ENCODE measurements at places on chromosomes 16 and 17. TPM values are rescaled to one million over a fixed set of nuclear protein-coding genes. Genes with fewer than 3 reads are reported as not detected.

- peaks cover 24% of the 10 kb centered on the region for H3K36me3 ChIP-seq
- peaks cover 6% of the 10 kb centered on the region for H3K4me1 ChIP-seq
Observed at GRCh38 chr17:75892556-75893224, 4.1 kb downstream of the TRIM65 start.

DNA sequence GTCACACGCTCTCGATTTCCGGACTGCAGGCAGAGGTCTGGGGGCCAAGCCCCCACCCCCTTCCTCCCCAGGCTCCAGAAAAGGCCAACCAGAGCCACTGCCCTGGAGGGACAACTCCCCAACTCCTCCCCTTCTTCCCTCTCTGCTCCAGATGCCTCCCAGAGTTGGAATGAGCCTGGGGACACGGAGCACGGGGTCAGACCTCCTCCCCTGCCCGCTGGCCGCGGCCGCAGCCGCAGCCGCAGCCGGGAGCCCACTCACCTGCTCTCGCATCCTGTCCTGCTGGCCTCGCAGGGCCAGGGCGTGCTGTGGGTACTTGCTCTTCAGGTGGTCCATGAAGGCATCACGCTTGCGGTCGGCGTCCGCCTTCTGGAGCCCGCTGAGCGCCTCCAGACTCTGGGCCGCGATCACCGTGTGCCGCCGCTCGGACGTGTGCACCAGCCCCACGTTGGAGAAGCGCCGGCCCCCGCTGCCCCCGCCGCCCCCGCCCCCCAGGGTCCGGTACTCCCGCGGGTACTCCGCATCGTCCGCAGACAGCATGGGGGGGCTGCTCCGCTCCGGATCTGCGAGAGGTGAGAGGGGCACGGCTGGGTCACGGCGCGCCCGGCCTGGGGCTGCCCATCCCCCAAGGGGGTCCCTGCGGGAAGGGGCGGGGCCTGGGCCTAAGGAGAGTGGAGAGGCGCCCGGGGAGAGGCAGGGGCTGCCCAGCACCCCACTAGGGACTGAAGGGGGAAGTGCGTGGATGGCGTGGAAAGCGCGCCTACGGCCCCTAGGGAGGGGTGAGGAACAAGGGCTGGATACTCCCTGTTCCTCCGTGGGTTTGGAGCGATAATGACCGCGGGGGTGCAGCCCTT, 27.3 kb downstream of the SRCIN1 start:
- peaks cover 62% of the 10 kb centered on the region for H3K27me3 ChIP-seq
- no peak overlapping the region for H3K27ac ChIP-seq
- H3K36me3 ChIP-seq, result no peaks in the 10 kb centered on the region

DNA sequence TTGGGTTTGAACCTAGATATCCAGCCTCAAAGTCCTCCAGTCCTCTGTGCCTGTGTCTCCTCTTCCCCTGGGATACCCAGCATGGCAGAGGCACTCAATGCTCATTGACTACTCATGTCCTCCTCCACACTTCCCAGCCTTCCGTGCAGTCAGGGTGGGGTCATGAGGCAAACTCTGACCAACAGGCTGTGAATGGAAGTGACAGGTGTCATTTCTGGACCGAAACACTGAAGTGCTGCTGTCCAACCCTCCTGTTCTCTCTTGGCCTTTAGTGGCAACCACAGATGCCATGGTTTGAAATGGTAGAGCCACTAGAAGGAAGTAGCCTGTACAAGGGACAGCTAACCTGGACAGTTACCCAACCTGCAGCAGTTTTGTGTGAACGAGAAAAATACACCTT, 46.7 kb upstream of the MAP3K14 start:
- DNase-seq, result no peak
- no peak overlapping the region for H3K27ac ChIP-seq
- peaks cover 6% of the 10 kb centered on the region for H3K4me1 ChIP-seq
- H3K36me3 ChIP-seq, result no peaks in the 10 kb centered on the region

GRCh38 chr17:55661256-55661758, 61.4 kb downstream of the TMEM100 start:
- H3K27me3 ChIP-seq, result no peaks in the 10 kb centered on the region
- no peaks in the 10 kb centered on the region for H3K4me1 ChIP-seq
- no peak overlapping the region for H3K4me3 ChIP-seq
- no peak overlapping the region for H3K27ac ChIP-seq
- DNase-seq, result no peak

DNA sequence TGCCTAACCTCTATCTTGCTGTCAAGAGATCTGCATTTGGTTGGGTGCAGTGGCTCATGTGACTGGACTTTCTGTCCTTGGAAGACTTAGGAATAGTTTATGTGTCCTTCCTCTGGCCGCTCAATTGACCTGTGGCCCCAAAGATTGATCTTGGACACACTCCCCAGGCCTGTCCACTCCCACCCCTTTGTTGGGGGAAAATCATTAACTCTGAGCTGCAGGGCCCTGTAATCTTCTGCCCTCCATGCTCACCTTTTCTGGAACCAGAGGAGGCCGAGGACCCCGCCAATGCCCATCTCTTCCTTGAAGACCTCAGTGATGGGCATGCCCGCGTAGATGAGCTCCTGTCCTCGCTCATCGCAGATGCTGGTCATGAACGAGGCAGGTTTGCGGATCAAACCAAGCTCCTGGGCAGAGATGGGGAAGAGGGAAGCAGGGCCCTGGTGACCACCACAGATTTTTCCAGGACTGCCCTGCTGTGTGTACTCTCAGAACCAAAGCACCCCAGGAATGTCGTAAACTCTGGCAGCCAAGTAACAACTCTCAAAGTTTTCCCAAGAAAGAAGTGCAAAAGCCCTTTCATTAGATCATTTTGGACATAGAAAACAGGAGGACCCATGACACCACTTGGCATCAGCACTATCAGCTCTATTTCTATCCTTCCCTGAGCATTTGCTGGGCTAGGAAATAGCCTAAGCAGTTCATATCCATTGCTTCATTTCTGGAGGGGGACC, 8.5 kb upstream of the KLHL11 start:
- no peak overlapping the region for H3K27ac ChIP-seq
- no peak for DNase-seq
- H3K36me3 ChIP-seq, result peaks cover 77% of the 10 kb centered on the region
- H3K4me1 ChIP-seq, result no peaks in the 10 kb centered on the region

- no peaks in the 10 kb centered on the region for H3K27me3 ChIP-seq
- DNase-seq, result no peak
- H3K36me3 ChIP-seq, result no peaks in the 10 kb centered on the region
- no peak overlapping the region for H3K4me3 ChIP-seq
- no peak overlapping the region for H3K27ac ChIP-seq
Observed at GRCh38 chr17:30398328-30399041, 19.8 kb downstream of the CPD start.

DNA sequence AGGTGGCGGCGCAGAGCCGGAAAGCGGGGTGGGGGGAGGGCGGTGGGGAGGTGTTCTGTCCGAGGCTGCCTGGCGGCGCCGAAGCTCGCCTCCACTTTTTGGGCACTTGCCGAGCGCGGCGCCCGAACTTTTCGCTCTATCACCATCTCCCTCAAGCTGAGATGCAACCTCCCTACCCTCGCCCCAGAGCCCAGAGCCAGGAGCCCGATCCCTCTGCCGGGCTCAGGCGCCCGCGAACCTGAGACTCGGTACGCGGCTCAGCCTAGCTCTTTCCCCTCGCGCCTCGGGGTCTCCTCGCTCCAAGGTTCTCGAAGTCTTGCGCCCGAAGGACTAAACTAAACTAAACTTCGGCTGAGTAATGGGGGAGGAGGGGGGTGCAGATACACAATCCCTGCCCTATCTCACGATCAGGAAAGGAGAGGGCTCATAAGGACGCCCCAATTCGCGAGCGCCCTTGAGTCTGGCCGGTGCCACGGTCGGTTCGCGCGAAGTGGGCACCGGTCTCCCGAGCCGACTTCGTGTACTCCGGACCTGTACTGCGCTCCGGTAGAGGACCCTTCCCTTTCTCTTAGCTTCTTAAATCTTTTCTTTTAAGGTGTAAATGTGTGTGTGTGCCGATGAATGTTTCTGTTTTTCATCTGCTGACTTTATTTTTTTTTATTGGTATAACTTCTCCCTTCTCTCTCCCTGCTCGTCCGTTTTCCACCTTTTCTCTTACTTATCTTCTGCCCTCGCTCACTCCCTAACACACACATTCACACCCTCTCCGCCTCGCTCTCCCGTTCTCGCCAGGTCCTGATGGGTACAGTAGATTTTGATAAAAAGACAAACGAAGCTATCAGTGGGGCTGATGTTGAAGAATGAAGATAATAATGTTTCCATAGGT, 1.9 kb upstream of the SALL1 start:
- H3K36me3 ChIP-seq, result no peaks in the 10 kb centered on the region
- H3K4me1 ChIP-seq, result no peaks in the 10 kb centered on the region
- no peak overlapping the region for H3K27ac ChIP-seq

Gene ATP2A1
- 0.36 TPM for total RNA-seq

Gene NT5M
- total RNA-seq, result 1.2 TPM
